ENCODE measurements at places on chromosomes 1 and 21.
A peak's percentile ranks its signal among the peaks of the same experiment; 100 is the strongest.

DNA sequence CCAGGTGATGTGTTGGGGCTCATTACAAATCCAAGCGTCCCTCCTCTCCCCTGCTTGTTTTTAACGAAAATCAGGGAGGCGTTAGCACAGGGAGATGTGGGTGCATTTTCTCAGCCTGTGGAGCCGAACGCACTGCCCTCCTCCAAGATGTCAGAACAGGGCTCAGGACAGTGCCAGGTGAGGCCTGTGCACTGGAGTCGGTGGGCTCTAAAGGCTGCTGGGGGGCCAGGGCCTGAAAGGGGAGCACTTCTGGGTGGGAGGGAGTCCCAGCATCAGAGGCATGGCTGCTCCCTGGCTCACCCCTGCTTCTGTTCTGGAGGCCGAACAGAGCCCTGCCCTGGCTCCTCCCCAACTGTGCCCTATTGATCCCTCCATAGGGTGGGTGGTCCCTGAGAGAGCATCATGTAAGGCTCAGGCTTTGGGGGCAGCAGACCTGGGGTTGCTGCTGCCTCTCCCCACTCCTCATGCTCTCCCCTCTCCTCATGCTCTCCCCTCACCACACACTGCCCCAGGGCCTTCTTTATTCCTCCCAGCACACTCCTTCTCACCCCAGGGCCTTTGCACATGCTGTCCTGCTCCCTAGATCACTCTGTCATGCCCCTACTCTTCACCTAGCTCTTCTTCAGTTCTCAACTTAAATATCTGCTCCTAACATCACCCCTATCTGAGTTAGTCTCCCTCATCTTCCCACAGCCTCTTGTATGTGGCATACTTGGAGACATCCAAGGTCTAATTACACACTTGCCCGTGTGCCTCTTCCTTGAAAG is 725.2 kb downstream of the PTPRU start:
- DNase-seq = peak; percentile 60

DNA sequence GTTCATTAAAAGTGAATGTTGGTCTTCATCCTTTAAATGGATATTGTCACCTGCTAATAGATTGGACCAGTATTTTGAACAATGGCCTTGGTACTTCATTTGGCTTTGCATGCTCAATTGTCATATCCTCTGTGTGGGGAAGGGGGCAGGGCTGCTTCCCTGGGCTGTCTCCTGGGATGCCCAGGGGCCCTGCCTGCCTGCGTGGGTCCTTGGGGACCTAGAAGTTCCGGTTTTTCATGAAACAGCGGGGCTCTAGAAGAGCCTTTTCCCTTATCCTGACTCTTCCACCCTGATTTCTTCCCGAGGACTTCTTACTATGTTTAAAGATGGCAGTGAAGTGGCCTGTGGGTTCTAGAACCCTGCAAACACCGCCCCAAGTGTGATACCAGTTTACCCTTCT is 97.5 kb downstream of the DISC1 start:
- DNase-seq = no peak

GRCh38 chr1:182709225-182709764 is 24.9 kb upstream of the RGS8 start:
- no peak for DNase-seq

DNA sequence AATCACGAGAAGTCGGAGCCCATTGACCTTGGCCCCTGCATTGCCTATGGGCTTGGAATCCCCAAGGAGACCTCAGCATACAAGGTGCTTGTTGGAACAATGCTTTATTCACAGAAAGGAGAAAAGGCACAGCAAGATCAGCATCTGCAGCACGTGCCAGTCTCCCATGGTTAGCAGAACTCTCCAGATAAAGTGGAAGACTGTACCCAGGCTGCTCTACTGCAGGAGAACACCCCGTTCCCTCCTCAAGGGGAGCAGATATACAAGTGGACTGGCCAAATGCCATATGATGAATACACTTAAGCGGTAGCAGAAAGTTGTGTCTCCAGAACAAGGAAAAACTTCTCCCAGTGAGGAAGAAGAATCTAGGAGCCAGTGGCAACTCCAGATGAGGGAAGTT is 53.5 kb downstream of the ST6GALNAC3 start:
- DNase-seq = no peak

DNA sequence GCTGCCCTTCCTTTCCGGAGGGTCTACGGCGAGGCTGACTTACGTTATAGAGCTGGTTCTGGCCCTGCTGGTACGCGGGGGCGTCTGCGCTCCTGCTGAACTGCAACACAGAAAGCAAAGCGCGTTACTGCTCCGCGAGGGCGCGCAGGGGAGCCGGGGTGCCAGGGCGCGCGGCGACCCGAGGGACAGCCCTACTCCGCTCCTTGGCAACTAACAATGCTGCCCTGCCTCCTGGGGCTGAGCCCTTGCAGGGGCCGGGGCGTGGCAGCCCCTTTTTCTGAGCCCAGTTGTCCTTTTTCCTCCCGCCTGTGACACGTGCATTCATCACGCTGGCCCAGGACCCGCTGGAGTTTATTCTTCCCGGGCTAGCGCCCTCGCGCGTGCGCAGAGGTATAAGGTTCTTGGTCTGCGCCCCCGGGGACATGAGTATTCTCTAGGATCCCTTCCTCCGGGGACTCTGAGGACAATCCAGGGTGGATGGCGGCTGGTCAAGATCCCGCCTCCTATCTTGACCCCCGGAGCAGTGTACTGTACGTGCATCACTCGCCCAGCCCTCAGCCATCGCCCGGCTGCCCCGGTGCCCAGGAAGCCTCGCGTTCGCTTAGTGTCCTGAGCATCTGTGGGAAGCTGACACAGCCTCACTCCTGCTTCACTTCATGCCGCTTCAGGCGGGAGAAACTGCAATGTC is 78.9 kb downstream of the CD247 start:
- peak; percentile 71 for DNase-seq

DNA sequence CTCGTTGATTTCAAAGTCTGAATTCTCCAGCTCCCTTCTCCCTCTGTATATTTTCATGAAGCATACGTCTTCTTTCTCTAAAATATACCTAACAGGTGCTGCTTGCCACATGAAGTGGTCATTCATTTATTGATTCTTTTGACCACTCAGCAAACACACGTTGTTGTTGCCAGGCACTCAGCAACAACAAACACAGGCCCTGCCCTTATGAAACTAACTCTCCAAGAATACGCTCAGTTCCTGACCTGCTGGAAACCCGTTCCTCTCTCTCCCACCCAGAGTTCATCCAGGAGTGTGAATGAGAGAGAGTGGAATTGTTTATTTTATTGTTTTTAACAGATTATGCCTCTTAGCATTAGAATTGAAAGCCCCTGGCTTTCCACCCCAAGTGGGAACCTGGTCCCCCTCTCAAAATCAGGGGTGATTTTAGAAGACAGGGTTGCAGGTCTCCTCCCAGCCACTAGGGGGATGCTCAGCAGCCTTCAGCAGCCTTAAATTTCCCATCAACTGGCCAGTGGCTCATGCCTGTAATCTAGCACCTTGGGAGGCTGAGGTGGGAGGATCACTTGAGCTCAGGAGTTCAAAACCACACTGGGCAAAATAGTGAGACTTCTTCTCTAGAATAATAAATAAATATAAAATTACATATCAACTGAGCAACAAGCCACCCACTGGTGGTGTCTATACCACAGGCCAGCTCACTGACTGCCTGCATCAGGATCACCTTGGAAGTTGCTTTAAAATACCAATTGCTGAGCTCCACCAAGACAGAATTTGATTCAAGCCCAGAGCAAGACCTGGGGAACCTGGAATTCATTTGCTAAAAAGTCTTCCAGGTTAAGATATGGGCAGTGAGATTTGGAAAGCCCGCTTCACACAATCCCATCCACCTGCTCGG is 181.0 kb upstream of the KLHDC7A start:
- DNase-seq = no peak

- DNase-seq = no peak
Observed at GRCh38 chr1:5142389-5142788, 488.0 kb downstream of the AJAP1 start.

GRCh38 chr1:204377800-204378668 is 18.3 kb upstream of the PLEKHA6 start:
- DNase-seq = peak; percentile 77

- no peak for DNase-seq
Observed at GRCh38 chr21:43645136-43645891, 14.0 kb downstream of the HSF2BP start.

- DNase-seq = no peak
Observed at GRCh38 chr1:160607672-160608032, 28.4 kb upstream of the CD84 start.

DNA sequence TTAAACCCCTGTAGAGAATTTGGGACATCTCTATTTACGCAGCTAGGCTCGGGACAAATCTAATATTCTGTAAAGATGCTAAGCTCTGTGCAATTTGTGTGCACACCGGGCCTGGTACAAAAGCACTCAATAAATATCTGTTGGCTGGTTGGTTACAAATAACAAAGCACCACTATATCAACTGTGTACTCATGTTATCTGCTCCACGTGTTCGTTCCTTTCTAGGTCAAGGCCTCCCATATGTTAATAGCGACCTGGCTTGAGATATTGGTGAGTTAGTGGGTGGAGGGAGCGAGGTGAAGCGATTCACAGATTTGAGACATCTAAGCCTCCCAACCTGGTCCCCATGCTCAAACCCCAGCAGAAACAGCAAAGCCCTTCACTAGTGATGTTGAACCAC is 47.1 kb upstream of the KAZN start:
- no peak for DNase-seq

DNA sequence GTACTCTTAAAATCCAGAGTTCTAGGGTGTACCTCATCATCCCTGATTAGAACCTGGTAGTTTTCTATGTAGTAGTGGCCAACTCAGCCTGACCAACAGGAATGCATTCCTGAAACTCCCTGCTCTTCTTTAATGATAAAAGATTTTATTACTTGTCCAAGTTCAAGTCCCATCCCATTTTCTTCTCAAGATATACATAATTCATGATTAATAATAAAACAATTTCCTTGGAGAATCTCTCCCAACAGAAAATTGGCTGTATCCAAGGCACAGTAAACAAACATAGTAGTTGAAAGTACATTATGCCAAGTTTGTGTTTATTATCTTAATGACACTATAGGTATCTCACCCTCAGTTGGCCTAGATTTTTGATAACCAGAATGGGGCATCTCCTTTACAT is 714.1 kb upstream of the ADAMTS5 start:
- no peak for DNase-seq

DNA sequence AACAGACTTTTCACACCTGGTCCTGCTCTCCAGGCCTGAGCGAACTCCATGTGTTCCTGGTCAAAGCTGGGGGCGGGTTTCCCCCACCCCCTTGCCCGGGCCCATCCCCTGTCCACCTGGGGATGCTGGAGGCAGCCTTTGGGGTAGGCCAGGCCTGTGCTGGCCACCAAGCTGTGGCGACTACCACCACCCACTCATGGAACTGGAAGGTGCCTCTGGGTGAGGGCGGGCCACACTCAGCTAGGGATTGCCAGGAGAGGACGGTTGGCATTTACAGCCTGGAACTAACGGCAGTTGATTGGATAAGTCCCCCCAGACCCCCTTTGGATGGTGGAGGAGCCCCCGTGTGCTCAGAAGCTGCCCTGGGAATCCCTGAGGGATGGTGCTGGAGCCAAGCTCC is 7.9 kb downstream of the S100B start:
- DNase-seq = no peak

DNA sequence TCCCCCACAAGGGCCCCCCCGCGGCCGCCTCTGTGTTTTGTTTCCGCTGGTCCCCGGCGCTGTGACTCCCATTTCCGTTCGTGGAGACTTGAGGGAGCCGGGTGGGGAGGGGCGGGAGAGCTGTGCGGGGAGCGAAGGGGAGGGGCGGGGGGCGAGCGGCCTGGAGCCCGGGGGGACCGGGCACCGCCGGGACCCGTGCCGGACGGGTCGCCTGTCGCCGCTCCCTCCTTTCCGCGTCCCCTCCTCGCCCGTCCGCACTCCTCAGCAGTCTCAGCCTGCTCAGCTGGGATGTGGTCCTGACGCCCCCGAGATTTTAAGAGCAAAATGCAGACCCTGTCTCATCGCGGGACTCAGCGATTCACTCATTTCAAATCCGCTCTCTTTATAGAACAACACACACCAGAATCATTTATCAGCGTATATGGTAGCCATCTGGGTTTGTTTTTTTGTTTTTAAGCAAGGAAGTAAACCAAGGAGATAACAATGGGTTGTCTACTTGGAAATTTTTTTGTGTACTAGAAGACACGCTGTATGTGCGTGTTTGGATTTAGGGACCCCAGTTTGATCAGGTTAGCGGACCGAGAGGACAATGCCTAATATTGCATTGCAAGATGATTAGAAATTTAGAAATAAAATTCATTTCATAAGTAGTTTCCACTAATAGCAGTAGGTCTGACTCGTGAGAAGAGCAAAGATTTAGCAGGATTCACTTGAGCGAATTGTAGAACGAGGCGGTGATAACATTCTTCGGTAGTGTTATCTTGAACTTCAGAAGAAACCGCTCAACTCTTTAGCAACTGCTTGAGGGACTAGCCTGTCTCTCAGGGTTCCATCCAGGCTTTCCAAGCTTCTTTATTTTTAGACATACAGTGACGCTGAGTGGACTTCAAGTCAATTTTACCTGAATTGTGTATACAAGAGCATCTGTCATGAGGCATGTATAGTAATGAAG is 1.1 kb downstream of the GABPA start:
- peak; percentile 94 for DNase-seq

GRCh38 chr1:174726167-174726879 is 273.4 kb upstream of the CACYBP start:
- no peak for DNase-seq

DNA sequence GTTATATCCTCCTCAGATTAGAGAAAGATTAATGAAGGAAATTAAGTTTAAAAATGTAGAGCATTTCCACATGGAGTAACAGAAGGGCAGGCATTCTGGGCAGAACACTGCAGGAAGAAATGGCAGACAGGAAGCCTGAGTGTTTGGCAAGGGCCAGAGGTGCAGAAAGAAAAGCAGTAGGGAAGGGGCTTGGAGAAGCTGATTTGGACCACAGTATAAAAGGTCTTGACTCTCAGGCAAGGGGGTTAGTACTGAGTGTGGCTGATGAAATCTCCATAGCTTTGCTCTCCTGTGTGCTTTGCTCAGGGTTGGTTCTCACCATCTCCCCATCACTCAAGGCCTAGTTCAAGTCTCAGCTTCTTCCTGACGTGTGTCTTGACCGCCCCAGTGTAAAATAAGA is 80.2 kb downstream of the SLC45A1 start:
- DNase-seq = no peak

- DNase-seq = no peak
Observed at GRCh38 chr21:32099812-32100416, 178.9 kb downstream of the MIS18A start.

Data from osteocyte (in vitro differentiated cells).